Heart left ventricle (tissue), 16 donors: ENCODE measurements at places on chromosomes 5 and 9. TPM values are rescaled to one million over a fixed set of nuclear protein-coding genes. Genes with fewer than 3 reads are reported as not detected.

The PLEKHG4B gene
- total RNA-seq: 0.13 TPM

The HEMGN gene
- not detected for total RNA-seq

The ITGA1 gene
- total RNA-seq: 26.2 TPM

The SOX30 gene
- not detected for total RNA-seq

The MYOZ3 gene
- 5.1 TPM for total RNA-seq

The SHB gene
- 13.2 TPM for total RNA-seq

The ANKRD18A gene
- 1.5 TPM for total RNA-seq

The MARCHF6 gene
- total RNA-seq: 108 TPM

The PPP1R26 gene
- 19.3 TPM for total RNA-seq

- H3K4me1 ChIP-seq: no peaks in the 10 kb centered on the region
- no peak overlapping the region for H3K27ac ChIP-seq
- DNase-seq: no peak
Measured at GRCh38 chr5:133780619-133781280, 168.4 kb upstream of the FSTL4 start.

GRCh38 chr5:151028717-151029116, 8.3 kb downstream of the GPX3 start:
- H3K27me3 ChIP-seq: no peaks in the 10 kb centered on the region
- DNase-seq: no peak
- no peak overlapping the region for H3K27ac ChIP-seq
- H3K36me3 ChIP-seq: peaks cover 79% of the 10 kb centered on the region

- no peak overlapping the region for H3K4me3 ChIP-seq
- H3K27ac ChIP-seq: no peak overlapping the region
- DNase-seq: no peak
- H3K36me3 ChIP-seq: no peaks in the 10 kb centered on the region
- no peaks in the 10 kb centered on the region for H3K27me3 ChIP-seq
Measured at GRCh38 chr9:137389428-137389746, 33.6 kb downstream of the EXD3 start.

GRCh38 chr5:16687898-16688297, 71.1 kb upstream of the RETREG1 start:
- DNase-seq: no peak
- H3K36me3 ChIP-seq: peaks cover 31% of the 10 kb centered on the region
- H3K4me1 ChIP-seq: no peaks in the 10 kb centered on the region
- H3K27ac ChIP-seq: no peak overlapping the region

DNA sequence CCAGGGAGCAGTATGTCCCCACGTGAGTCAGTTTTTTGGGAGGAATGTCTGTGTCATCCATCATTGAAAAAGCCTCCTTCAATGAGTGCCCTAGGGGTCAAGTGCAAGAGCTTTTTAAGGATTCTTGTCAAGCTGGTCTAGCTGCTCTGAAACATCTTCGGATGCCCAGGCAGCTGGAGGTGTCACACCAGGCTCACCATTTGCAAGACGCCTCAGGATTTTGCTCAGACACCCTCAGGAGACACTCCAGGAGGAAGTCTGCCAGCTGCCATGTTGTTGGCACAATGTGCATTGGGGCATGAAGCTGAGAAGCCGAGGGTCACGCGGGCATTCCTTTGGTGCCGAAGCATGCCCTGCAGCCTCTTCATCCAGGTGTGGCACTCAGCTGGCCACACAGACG, 111.1 kb upstream of the S1PR3 start:
- no peak for DNase-seq
- H3K4me1 ChIP-seq: no peaks in the 10 kb centered on the region
- H3K27ac ChIP-seq: no peak overlapping the region
- no peaks in the 10 kb centered on the region for H3K36me3 ChIP-seq
- H3K4me3 ChIP-seq: no peak overlapping the region

DNA sequence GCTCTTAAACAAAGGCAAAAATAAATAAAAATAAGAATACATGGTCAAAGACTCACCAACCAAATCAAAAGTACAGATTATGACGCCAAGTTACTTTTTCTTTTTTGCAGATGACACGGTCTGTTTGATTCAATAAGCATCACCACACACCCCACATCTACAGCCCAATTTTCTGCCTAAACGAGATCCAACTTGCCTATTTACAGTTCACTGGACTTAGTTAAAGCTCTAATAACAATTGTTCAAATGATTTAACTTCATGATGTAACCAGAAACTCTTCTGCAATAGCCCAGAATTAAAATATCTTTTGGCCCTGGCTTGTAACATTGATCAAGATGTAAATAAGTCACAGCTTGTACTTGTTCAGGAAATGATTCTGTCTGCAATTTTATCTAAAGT, 590.3 kb upstream of the C9orf72 start:
- H3K4me1 ChIP-seq: no peaks in the 10 kb centered on the region
- H3K4me3 ChIP-seq: no peak overlapping the region
- no peak overlapping the region for H3K27ac ChIP-seq
- H3K36me3 ChIP-seq: no peaks in the 10 kb centered on the region
- no peak for DNase-seq
- H3K27me3 ChIP-seq: no peaks in the 10 kb centered on the region

GRCh38 chr5:101686536-101687157, 609.4 kb downstream of the SLCO4C1 start:
- H3K27ac ChIP-seq: no peak overlapping the region
- H3K27me3 ChIP-seq: no peaks in the 10 kb centered on the region
- DNase-seq: no peak
- no peaks in the 10 kb centered on the region for H3K4me1 ChIP-seq
- no peak overlapping the region for H3K4me3 ChIP-seq

DNA sequence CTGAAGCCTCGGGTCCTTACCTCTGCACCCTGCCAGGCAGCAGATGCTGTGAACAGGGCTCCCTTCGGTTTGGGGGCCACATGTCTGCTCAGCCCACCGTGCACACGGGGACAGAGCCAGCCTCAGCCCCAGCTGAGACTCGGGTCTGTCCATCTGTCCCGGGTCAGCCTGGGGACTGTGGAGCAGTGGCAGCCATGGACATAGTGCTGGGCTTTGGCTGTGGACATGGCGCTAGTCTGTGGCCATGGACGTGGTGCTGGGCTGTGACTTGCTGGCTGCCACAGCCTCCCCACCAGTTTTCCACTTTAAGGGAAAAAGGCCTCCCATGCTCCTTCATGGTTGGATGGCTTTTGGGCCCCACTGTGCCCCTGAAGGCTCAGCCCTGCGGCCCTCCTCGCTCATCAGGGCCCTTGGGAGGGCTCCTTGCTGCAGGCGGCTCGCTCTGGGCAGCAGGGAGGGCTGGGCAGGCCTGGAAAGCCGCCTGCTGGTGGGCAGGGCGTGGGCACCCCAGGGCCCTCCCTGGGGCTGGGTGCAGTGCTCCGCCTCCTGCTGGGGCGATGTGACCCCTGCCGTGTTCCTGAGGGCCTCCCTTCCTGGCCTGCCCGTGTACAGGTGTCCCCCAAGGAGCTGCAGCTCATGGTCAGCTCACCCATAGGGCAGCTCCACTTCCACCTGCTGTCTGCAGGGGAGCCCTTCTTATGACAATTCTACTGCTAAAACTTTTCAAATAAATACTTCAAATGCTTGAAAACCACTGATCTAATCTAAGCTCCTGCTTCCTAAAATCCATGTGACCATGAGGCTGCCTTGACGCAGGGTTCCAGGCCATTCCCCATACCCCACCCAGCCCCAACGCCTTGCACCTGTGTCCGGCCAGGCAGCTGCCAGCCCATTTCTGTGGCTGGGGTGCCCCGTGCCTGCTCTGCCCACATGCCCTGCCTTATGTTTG, 112.1 kb upstream of the LMX1B start:
- no peak overlapping the region for H3K4me3 ChIP-seq
- no peaks in the 10 kb centered on the region for H3K27me3 ChIP-seq
- H3K4me1 ChIP-seq: peaks cover 16% of the 10 kb centered on the region
- no peak for DNase-seq

GRCh38 chr5:21810737-21811316, 1042.3 kb downstream of the CDH12 start:
- H3K4me3 ChIP-seq: no peak overlapping the region
- H3K27ac ChIP-seq: no peak overlapping the region
- no peaks in the 10 kb centered on the region for H3K27me3 ChIP-seq
- no peaks in the 10 kb centered on the region for H3K36me3 ChIP-seq
- DNase-seq: no peak

GRCh38 chr9:70403166-70403565, 11.3 kb downstream of the KLF9 start:
- H3K4me3 ChIP-seq: no peak overlapping the region
- peaks cover 3% of the 10 kb centered on the region for H3K36me3 ChIP-seq
- H3K27ac ChIP-seq: peak overlapping the region; percentile 57
- no peaks in the 10 kb centered on the region for H3K27me3 ChIP-seq
- peaks cover 41% of the 10 kb centered on the region for H3K4me1 ChIP-seq

- no peaks in the 10 kb centered on the region for H3K4me1 ChIP-seq
- no peak for DNase-seq
- H3K36me3 ChIP-seq: no peaks in the 10 kb centered on the region
- H3K4me3 ChIP-seq: no peak overlapping the region
Measured at GRCh38 chr9:81113453-81114124, 575.8 kb downstream of the TLE1 start.

- no peak for DNase-seq
- H3K4me3 ChIP-seq: no peak overlapping the region
Measured at GRCh38 chr5:148989567-148989966, 73.3 kb downstream of the SH3TC2 start.

GRCh38 chr5:10675177-10675700, 85.8 kb downstream of the DAP start:
- H3K4me3 ChIP-seq: no peak overlapping the region
- peaks cover 3% of the 10 kb centered on the region for H3K36me3 ChIP-seq
- no peak overlapping the region for H3K27ac ChIP-seq
- H3K27me3 ChIP-seq: peaks cover 7% of the 10 kb centered on the region

DNA sequence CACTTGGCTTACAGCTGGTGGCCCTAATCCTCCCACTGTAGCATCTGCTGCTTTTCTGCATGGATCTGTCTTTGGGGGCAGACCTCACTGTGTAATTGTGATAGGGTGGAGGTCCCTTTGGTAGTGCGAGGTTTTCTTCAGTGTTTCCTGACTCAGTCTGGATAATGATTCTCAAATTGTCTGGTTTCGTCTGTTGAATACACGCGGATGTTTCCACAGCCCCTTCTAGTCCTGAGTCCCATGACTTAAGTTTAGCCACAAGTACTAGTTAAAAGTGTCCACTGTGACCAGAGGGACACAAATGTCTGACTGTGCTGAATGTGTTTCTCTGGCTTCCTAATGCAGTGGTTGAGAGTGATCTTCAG, 70.5 kb downstream of the LMNB1 start:
- no peaks in the 10 kb centered on the region for H3K36me3 ChIP-seq
- no peaks in the 10 kb centered on the region for H3K27me3 ChIP-seq
- no peak overlapping the region for H3K4me3 ChIP-seq
- H3K27ac ChIP-seq: peak overlapping the region; percentile 44

DNA sequence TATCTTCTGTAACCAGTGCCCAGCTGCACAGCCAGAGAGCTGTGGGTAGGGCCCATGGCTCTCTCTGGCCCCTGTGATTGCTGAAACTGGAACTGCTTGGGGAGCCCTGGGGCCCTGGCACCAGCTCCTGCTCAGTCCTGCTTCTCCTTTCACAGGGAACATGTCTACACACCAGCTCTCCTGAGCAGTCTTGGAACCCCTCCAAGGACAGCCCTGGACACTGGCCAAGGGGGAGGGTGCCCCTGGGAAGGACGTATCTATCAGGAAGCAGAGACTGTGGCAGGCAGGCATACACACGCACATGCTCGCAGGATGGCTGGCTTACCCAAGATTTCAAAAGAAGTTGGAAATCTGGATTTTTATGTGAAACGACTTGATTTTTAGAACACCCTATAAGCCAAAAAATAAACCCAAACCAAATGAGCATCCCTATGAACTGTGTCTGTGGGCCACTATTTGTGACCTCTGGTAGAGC, 8.8 kb upstream of the TRAF1 start:
- no peak overlapping the region for H3K4me3 ChIP-seq
- H3K27ac ChIP-seq: peak overlapping the region; percentile 52
- H3K36me3 ChIP-seq: no peaks in the 10 kb centered on the region

DNA sequence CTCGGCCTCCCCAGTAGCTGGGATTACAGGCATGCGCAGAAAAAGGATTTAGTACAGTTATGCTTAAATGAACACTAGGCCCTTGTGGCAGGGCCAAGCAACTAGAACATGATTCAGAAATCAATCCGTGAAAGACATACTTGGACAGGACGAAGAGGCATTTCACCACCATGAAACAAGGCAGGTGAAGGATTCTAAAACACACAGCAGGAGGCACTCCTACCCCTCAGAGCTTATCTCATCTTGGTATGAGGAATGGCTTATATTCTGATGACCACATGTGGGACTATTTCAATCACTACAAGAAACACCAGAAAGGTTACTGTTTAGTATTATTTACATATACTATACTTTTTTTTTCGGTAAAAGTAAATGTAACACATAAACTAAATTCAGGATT, 15.7 kb downstream of the OR2S2 start:
- H3K4me3 ChIP-seq: no peak overlapping the region
- no peak for DNase-seq
- no peaks in the 10 kb centered on the region for H3K27me3 ChIP-seq
- no peak overlapping the region for H3K27ac ChIP-seq
- peaks cover 18% of the 10 kb centered on the region for H3K4me1 ChIP-seq

GRCh38 chr9:91131433-91131839, 230.3 kb downstream of the AUH start:
- no peaks in the 10 kb centered on the region for H3K4me1 ChIP-seq
- no peak for DNase-seq
- no peaks in the 10 kb centered on the region for H3K27me3 ChIP-seq
- H3K27ac ChIP-seq: no peak overlapping the region
- no peak overlapping the region for H3K4me3 ChIP-seq
- no peaks in the 10 kb centered on the region for H3K36me3 ChIP-seq

- DNase-seq: no peak
- no peaks in the 10 kb centered on the region for H3K36me3 ChIP-seq
- H3K27ac ChIP-seq: no peak overlapping the region
Measured at GRCh38 chr9:94746541-94747370, 20.3 kb downstream of the AOPEP start.

GRCh38 chr5:73446631-73447529, 1.7 kb downstream of the FOXD1 start:
- peaks cover 84% of the 10 kb centered on the region for H3K27me3 ChIP-seq
- no peaks in the 10 kb centered on the region for H3K36me3 ChIP-seq
- H3K4me3 ChIP-seq: no peak overlapping the region

DNA sequence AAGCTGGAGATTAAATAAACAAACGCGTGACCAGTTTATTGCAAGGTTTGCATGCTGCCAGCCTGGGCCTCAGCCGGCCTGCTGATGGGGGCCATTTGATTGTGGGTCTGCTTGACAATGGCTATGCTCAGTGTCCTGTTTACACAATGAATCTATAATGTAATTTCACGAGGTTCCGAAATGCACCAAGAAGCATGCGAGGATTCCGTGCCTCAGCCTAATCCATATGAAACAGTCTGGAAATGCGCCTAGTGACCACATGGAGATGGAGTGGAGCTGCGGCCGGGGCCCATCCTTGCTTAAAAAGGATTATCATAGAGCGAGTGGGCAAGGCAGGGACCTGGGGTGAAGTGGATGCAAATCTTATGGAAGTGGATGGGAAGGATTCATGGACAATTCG, 382.4 kb downstream of the CDK5RAP2 start:
- DNase-seq: no peak
- no peak overlapping the region for H3K4me3 ChIP-seq
- no peak overlapping the region for H3K27ac ChIP-seq
- no peaks in the 10 kb centered on the region for H3K4me1 ChIP-seq
- no peaks in the 10 kb centered on the region for H3K36me3 ChIP-seq
- H3K27me3 ChIP-seq: no peaks in the 10 kb centered on the region

GRCh38 chr5:8481007-8481406, 612.1 kb downstream of the MTRR start:
- H3K27me3 ChIP-seq: no peaks in the 10 kb centered on the region
- no peak for DNase-seq
- no peak overlapping the region for H3K4me3 ChIP-seq
- H3K27ac ChIP-seq: no peak overlapping the region
- no peaks in the 10 kb centered on the region for H3K4me1 ChIP-seq
- no peaks in the 10 kb centered on the region for H3K36me3 ChIP-seq
